ENCODE measurements at places on chromosomes 12 and 14.

DNA sequence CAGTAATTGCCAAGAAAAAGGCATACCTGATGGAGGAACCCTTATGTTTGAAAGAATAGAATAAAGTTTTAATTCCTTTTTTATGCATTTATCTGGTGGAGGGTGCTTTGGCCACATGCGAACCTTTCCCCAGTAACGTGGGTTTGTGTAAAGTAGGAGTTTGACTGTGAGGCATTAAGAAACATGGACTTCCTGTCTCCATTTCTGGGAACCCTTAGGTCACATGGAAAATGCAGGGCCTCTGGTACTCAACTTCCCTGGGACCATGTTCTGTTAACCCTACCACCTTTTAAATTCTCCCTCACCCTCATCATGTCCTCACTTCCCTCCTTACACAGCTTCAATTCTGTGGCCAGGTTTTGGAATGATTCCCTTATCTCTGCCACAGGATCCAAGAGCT lies 80.3 kb downstream of the PPM1A start:
- no peak for DNase-seq

DNA sequence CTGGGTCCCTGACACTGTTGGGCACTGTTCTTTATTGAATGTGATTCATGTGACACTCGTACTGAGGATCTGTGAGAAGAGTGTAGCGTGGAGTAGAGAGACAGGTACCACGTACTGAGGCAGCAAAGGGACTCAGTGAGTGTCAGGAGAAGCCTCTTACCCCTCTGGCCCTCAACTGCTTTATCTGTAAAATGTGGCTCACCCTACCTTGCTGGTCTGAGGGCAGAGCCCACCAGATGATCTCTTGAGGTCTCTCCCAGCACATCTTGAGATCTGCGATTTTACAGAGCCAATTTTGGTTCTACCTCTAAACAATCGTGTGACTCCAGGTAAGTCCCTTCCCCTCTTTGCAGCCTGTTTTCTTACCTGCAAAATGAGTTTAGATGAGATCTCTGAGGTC lies 3.1 kb downstream of the CEBPE start:
- DNase-seq, result no peak

GRCh38 chr12:111224186-111225066 lies 144.5 kb downstream of the PHETA1 start:
- no peak for DNase-seq

- no peak for DNase-seq
Observed at GRCh38 chr14:96598332-96598928, 96.2 kb downstream of the PAPOLA start.

DNA sequence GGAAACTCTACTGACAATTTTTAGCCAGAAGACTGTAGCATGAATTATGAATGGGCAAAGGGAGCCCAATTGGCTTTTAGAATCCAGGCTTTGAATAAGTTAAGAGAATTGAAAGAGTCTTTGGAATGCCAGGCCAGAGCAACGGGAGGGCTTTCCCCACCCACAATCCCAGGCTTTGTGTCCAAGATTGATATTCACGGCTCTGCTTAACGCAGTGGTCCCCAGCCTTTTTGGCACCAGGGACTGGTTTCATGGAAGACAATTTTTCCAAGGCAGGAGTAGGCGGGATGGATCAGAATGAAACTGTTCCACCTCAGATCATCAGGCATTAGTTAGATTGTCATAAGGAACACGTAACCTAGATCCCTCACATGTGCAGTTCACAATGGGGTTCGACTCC lies 79.6 kb downstream of the EPS8 start:
- peak; percentile 61 for DNase-seq

DNA sequence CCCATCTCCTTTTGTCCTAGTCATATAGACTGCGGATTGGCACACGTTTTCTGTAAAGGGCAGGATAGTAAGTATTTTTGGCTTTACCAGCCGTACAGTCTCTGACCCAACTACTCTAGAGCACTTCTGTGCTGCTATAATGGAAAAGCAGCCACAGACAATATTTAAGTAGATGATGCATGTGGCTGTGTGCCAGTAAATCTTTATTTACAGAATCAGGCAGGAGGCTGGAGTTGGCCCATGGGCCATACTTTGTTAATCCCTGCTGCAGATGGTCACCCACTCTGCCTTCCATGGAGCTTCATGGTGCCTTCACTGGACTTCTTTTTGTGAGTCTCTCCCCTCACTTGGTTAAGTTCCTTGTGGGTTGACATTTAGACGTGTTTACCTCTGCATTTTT lies 584.5 kb upstream of the TBX3 start:
- DNase-seq, result no peak

- no peak for DNase-seq
Observed at GRCh38 chr12:76155157-76155670, 70.7 kb upstream of the NAP1L1 start.

- DNase-seq, result peak; percentile 52
Observed at GRCh38 chr14:23119363-23120327, 590 bp upstream of the CEBPE start.

DNA sequence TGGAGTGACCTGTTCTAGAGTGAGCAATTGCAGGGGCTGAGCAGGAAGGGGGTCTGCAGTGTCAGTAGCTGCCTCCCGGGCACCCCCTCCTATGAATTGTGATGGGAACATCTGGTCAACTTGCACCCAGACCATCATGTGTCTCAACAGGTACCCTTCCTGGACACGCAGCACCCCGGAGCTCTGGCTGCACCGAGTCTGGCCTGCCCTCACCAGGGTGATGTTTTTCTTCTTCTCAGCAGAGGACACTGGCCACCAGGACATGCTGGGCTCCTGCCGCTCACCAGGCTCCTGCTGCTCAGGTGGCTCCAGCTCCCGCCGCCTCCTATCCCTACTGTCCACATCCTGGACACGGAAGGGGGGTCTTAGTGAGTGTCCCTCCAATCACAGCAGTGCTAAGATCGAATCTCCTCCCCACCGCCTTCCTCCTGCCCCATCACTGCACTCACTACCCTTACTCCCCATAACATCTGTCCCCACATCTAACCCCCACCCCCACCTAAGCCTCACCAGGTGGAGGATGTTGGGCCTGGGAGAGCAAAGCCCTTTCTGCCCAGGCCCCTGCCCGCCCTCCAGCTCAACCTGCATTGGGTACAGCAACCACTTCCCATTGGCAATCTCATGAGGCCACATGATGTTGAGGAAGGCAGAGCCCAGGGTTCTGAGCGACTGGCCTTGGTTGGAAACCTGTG lies 14.9 kb downstream of the ITGA7 start:
- no peak for DNase-seq

DNA sequence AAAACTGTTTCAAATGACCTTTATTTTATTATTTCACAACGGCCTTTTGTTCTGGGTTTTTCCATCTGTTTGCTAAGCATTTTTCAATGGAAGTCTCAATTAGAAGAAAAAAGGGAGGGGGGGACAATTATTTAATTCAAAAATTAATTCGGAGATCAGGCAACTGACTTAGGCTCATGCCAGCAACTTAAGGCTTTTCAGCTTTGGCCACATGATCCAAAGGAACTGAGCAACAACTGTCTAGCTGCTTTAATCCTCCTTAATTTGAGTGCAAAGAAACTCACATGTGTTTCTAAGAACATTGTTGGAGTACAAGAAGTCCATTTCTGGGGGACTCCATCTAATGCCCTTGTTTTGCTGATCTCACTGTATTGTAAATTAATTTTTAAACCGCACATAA lies 188.0 kb downstream of the EXOC5 start:
- DNase-seq, result no peak

DNA sequence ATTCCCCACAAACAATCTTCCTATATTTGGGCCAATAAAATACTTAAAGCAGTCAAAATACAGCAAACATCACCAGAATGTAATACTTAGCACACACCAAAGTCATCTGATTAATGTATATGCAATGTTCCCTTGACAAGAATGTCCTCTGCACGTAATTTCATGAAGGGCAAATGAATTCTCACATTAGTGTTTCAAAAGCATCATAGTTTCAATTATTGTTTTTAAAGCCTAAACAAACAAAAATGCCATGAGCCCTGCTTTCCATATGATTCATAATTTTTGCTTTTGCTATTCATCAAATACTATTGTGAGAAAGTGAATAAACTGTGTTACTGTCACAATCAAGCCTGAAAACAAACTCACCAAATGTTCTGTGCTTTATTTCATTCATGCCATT lies 156.0 kb downstream of the EPS8 start:
- DNase-seq, result no peak

GRCh38 chr12:31029916-31030562 lies 43.6 kb upstream of the DDX11 start:
- DNase-seq, result no peak

DNA sequence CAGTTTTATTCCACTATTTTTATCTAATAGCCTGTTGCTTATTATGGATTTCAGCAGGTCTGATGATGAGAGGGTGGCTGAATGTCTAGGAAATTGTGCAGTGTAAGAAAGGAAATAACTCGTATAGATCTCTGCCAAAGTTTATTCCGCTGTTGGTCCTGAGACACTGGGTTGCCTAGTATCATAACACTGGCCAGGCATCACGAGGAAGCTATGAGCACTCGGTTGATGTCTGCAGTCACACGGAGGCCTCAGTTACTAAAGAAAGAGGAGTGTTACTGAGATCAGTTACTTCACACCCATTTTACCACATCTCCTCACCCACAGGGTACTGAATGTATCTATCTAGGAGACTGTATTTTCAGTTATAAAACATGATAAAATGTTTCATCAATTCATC lies 21.9 kb downstream of the BHLHE41 start:
- DNase-seq, result no peak

- no peak for DNase-seq
Observed at GRCh38 chr12:12721814-12722434, 4.8 kb downstream of the CDKN1B start.

GRCh38 chr14:72619111-72619571 lies 274.8 kb downstream of the DPF3 start:
- peak; percentile 45 for DNase-seq

DNA sequence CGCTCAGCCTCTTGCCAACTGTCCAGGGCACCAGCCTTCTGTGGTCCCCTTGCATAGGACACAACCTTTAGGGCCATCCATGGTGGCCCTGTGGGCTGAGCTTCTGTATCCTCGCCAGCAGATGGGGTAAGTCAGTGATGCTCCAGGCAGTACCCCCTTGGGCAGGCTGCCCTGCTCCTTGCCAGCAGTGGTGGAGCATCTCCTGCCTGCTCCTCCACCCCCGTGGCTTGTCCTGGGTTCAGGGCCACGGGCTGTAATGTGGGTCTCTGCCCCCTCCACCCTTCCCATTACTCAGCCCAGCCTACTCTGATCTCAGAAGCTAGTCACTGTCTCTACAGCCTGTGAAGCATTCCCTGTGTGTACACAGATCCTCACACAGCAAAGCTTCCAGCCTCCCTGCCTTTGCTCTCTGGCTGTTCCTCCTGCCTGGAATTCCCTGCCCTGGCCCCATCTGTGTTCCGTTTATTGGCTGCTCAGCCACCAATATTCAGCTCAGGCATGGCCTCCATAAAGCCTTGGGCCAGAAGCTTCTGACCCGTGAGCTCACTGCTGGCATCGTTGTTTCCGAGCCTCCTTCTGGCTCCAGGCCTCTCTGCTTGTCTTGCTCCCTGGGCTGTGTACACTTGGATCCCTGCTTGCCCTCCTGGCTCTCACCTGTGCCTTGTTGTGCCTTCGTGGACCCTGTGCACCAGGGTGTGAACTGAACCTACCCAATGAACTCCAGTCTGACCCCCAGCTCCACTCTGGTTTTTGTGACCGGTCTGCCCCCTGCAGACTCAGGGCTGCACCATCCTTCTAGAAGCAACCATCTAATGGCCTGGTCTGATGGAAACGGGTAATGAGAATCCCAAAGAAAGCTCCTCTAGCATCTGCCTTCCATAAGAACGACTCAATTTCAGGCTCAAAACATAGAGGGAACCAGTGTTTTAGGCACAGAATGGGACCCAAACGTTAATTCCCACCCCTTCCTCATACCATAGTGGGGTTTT lies 177.0 kb upstream of the PRMT8 start:
- peak; percentile 78 for DNase-seq

GRCh38 chr14:91406982-91407381 lies 10.6 kb downstream of the CCDC88C start:
- no peak for DNase-seq

DNA sequence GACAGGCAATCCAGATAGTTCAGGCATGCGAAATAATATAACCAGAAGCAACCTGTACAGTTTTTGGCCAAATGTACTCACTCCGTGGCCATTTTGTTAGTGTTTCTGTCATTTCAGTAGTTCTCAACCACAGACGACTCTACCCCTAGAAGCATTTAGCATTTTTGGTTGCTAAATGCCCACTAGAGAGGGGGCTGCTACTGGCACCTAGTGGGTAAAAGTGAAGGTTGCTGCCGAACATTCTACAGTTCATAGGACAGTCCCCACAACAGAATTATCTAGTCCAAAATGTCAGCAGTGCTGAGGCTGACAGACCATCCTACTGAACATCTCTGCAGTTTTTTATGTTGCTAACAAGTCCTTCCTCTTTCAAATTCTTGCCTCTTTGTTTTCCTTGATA lies 107.4 kb downstream of the TSHR start:
- DNase-seq, result peak; percentile 47

DNA sequence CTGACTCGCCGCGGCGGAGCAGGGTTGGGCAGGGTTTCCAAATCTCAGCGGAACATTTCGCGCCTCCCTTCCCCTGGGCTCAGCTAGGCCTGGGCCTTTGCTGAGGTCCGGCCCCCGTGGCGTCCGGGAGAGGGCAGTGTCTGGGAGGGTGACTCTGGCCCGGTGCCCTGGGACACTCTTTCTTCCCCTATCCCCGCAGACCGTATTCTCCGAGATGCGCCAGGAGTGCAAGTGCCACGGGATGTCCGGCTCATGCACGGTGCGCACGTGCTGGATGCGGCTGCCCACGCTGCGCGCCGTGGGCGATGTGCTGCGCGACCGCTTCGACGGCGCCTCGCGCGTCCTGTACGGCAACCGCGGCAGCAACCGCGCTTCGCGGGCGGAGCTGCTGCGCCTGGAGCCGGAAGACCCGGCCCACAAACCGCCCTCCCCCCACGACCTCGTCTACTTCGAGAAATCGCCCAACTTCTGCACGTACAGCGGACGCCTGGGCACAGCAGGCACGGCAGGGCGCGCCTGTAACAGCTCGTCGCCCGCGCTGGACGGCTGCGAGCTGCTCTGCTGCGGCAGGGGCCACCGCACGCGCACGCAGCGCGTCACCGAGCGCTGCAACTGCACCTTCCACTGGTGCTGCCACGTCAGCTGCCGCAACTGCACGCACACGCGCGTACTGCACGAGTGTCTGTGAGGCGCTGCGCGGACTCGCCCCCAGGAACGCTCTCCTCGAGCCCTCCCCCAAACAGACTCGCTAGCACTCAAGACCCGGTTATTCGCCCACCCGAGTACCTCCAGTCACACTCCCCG lies 3.0 kb downstream of the WNT1 start:
- peak; percentile 76 for DNase-seq

GRCh38 chr12:29238822-29239291 lies 89.8 kb downstream of the FAR2 start:
- no peak for DNase-seq

DNA sequence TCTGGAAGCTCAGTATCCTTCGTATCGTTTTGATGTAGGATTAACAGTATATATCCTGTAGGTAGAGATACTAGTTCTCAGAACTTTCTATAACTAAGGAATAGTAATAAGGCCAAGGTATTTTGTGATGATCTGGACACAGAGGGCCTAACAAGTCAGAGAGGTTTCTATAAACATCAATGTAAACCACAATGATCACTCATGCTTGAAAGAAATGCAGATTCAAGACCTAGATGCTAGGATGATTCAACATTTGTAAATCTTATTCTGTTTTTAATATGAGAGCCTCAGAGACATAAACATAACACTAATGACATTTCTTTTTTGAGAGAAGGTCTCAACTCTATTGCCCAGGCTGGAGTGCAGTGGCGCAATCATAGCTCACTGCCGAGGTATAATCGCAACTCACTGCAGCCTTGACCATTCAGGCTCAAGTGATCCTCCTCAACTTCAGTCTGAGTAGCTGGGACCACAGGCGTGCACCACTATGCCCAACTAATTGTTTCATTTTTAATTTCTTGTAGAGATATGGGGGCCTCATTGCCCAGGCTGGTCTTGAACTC lies 16.2 kb downstream of the SUPT16H start:
- DNase-seq, result no peak
